ENCODE measurements at places on chromosomes 16 and 17.

DNA sequence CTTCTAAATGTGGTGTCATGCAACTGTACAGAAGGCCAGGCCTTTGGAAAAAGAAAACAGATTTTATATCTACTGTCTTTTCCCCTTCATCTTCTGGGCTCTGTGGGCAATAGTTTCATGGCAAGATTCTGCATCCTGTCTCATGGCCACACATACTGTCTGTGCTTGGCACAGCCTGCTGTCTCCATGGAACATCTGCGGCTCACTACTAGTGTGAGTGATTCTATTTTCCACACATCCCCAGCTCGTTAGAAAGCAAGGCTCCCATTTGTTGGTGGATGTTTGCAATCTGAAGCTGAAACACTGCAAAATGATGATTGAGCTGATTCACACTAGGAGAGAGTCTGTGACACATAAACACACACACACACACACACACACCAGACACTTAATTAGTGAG, 32.4 kb downstream of the CACNG3 start:
- no peak for DNase-seq

DNA sequence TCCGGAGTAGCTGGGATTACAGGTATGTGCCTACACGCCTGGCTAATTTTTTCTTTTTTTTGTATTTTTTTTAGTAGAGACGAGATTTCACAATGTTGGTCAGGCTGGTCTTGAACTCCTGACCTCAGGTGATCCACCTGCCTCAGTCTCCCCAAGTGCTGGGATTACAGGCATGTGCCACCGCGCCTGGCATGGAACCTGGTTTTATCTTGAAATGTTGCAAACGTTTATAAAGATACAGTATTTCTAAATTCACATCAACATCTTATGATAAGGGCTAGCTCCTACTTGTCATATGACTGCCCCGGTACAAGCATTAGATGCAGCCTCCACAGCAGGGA, 1.5 kb upstream of the IST1 start:
- no peak for DNase-seq

DNA sequence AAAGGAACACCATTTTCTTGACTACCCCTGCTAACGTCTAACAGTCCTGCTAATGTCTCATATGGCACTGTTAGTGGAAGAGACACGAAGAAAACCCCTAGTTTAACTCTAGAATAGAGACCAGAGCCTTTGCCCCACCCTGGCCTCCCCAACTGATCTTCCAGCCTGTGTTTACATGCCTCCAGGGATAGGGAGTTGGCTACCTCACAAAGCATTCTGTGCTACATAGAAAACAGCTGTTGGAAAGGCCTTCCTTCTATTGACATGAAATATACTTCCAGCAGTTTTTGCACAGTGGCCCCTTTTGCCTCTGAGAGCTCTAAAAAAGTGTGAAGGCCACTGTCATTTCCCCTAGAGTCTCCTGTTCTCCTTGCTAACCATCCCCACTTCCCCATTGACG, 73.1 kb downstream of the ASIC2 start:
- no peak for DNase-seq

DNA sequence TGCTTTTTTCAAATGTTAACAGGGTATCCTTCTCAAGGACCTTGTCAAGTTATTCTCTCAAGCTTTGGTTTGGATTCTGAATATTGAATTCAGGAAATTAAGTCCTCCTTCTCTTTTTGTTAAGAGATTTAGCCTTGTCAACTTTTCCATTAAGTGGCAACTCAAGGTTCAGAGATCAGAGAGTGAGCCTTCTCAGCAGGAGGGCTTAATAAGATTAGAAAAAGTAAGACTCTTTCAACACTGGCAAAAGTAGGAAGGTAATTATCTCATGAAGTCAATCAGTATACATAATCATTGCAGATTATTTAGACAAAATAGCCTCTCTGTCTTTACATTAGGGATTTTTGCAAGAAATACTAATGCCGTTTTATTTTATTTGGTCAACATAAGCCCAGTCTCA, 330.7 kb downstream of the KIF2B start:
- no peak for DNase-seq

- DNase-seq, result no peak
Observed at GRCh38 chr16:661184-661821, 6.6 kb upstream of the RHOT2 start.

DNA sequence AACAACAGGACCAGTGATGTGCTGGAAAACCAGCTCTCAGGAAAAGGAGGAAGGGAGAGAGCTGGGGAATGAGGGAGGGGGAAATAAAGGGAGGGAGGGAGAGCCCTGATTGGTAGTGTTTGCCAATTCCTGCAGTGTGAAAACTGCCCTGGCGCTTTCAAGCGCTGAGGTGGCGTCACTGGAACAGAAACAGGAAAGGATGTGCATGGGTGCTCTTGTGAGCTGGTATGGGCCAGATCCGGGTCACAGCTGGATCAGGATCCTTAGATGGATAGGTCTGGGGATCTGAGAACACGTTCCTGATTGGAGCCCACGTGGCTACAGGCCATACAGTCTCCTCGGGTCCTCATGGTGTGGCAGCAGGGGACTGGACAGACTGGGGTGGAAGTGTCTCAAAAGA, 16.7 kb upstream of the MLKL start:
- no peak for DNase-seq

Measured in BE2C (cell line).